ENCODE measurements at places on chromosomes 5 and 9.
A peak's percentile ranks its signal among the peaks of the same experiment; 100 is the strongest.

GRCh38 chr5:33445798-33446197 lies 5.0 kb downstream of the TARS1 start:
- DNase-seq, result no peak

DNA sequence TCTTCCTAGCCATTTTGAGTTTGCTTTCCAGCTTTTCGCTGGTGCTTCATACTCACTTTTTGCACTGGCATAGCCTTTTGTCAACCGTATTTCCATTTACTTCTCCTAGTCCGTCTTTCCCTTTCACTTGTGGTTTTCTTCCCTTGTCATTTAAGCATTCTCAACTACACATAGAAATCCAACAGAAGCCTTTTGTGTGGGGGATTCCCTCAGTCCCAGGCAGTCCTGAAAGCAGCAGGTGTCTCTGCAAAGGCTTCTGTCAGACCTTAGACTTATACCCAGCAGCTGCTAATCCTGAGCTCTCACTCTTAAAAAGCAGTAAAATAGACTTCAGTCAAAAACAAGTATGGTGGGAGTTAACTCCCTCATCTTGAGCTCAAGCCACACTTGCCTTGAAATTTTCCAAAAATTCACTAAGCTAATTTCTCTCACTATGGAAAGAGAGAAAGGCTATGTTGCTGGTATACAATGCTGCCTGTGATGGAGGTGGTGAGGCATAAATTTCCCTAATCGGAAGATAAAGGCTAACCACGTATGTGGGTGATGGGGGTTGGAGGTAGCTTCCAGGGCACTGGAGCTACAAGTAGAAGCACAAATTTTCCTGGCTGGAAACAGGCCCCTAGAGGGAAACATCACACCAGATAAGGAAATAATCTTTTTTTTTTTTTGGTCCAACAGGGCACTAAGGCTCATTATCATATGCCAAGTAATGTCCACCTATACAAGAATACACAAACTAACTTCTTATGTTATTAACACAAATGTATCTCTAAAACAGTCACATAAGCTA lies 34.8 kb upstream of the IFNK start:
- DNase-seq, result no peak

DNA sequence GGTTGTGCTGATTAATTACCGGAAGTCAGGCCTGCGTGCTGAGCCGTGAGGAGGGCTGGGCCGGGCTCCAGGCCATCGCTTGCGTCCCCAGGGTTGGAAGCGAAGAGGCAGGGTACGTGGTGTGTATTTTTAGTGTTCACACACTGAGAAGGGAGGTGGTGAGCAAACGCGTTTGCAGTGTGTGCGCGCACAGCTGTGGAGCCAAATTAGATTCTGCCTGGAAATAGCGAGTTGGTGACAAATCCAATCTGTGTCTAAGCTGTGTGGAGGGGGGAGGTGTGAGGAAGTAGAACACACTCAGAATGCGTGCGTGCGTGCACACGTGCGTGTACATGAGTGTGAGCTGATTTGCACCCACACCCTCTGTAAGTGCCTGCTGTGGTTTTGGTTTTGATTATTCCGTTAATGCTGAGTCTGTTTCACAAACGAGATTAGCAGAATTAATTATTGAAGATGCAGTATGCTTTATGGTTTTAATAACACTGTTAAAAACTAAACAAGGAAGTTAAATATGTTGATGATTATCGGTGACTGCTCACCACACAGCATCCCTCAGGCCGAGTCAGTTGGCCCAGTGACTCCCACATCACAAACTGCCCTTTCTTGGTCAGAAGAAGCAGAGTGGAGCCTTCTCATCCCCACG lies 111.8 kb upstream of the FCN2 start:
- DNase-seq, result no peak

DNA sequence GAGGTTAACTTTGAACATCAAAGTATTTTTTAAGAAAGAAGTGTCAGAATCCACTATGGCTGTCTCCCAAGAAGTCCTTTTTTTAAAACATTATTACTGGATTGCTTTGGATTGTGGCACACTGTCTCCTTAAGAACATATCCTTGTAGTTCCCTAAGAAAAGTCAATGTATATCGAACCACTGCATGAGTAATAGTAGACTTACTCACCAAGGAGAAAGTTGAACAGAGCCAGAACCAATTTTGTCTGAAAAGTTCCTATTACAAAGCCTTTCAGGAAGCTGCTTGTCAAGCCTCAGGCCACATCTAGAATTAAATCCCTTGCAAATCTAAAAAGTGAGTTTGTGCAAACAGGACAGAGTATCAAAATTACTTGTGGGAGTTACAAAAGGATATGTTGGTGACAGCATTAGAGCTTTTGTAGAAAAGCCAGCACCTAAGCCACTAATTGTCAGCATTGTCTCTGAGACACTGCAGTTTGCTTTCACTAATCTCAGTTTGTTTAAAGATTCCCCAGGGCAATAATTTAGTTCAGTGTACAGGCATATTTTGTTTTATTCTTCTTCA lies 195.4 kb downstream of the MPDZ start:
- no peak for DNase-seq

DNA sequence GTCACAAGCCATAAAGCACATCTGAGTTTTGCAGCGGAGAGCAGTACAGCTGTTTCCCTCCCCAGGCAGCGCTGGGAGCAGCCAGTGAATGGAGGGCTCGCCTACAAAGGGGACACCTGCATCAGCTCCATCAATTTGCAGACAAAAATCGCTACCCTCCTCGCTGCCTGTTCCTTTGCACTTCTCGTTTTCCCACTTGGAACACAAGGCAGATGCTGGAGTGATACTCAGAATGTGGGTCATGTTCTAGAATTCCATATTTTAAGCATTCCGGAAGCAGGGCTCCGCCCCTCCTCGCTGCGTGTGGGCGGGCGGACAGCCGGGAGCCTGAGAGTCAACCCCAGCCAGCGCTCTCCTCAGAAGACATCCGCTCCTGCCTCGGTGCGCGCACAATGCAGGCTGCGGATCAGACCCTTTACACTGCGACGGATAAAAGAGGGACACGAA lies 92.1 kb downstream of the LMNB1 start:
- no peak for DNase-seq

DNA sequence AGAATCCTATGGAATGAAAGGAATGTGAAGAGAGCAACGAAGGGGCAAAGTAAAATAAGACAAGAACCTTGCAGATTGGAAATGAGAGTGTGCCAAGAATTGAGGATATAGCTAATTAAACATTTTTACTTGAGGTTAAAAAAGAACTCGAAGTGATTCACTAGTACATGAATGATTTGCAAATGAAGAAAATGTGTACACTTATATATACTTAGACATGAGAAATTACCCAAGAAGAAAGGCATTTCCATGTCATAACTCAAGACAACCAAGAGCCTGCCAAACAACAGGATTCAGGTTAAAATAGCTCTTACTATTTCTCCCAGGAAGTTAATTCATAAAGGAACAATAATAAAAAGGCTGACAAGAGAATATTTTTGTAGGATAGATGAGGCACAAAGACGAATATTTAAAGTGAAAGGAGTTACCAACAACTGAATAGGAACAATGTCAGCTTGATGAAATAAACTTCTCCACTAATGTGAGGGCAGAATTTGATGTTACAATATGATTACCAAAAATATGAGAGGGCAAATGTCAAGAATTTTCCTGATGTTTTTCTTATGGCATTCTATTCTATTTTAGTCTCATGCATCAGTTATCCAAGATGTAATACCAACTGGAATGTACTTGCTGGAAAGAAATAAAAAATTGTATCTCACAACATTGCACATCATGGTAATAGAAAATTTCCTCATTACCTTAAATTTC lies 18.9 kb upstream of the NPR3 start:
- DNase-seq, result no peak

GRCh38 chr9:86821006-86821845 lies 126.1 kb downstream of the GAS1 start:
- DNase-seq, result no peak

GRCh38 chr5:134504629-134505300 lies 20.7 kb upstream of the JADE2 start:
- DNase-seq, result no peak

DNA sequence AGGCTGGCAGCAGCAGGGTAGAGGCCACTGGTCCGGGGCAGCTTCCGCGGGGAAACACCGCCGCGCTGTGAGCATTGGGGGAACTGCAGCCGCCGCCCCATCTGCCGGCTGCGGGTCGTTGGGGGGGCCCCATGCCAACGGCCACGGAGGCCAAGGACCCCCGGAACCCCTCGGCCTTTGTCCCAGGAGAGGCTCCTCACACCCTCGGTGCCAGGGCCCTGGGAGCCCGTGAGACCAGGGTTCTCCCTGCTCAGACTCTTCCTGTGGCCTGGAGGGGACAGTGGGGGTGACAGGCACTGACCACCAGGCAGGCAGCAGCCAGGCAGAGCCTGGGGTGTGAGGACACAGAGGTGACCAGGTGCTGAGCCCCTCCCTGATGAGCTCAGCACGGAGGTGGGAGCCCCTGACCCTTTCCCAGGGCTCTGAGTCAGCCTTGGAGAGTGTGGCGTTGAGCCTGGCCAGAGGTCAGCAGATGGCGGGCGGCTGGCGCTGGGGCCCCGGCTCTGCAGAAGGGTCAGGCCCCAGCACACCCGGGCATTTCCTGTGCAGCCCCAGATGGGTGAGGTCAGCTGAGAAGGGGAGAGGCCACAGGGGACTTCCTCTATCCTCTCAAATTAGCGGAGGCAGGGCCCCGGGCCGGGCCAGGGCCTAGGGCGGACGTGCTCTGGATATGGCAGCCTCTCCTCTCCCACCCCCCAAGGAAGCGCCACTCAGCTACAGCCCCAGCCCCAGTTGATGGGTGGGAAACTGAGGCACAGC lies 17.9 kb upstream of the EGFL7 start:
- DNase-seq, result no peak

- no peak for DNase-seq
These were observed 11.1 kb upstream of the AQP3 start for GRCh38 chr9:33458444-33458843.

- no peak for DNase-seq
These were observed 29.9 kb upstream of the MYOT start for GRCh38 chr5:137837491-137838394.

DNA sequence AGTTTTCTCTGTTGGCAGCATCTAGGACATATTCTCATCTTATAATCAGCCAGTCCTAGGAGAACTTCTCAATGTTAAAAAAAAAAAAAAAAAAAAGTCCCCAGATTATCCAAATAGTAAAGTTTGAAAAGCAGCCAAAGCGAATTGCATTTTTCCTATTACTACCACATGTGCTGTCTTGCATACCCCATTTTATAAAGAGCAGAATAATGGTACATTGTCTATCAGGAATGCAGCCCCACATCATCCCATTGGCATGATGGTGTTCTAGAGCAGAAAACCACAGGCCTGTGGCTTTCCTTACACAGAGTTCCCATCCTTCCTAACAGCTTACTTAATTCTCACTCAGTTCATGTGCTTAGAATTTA lies 381.6 kb downstream of the TMEM38B start:
- no peak for DNase-seq

DNA sequence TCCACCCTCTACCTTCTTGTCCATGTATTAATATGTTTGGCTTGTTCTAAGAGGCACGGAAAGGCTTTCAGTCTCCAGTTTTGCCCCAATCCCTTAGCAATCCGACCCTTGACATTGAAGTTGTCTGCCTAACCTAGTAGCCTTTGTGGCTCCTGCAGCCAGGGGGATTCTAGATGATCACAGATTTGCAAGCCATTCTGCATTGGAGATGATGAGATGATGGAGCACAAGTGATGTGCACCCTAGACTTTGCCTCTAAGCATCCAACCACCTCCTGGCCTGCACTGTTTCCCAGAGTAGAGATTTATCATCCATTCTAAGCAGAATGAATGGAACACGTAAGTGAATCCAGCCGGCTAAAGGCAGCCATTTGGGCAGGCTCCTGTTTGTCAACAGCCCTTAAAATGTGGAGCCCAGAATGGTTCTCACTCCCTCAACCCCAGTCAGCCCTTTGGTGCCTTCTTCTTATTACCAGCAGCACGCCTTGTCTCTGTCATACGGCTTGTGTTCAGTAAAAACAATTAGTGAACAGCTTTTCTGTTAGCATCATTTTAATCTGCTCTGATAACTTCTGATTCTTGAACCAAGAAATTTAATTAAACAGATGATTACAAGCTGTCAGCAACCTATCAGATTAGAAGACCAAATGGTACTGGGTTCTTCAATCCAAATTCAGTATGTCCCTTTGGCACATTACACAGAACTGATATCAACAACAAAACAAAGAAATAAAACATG lies 5.7 kb upstream of the TRAF1 start:
- no peak for DNase-seq

DNA sequence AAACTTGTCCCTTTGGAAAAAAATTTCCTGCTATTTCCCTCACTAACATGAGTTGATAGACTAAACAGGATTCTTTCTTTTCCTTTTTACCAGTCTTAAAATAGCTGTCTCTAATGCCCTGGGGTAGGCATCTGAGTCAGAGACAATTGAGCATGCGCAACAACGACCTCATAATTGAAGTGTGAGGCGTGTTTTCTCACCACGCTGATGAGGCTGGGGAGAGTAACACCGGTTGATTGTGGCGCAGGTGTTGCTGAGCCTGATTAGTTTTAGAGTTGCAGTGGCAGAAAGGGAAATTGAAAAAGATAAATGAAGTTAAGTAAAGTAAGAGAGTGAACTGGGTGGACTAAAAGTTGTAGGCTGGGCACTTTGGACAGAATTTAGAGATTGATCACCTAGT lies 213.7 kb downstream of the TLR4 start:
- DNase-seq, result no peak

- DNase-seq, result no peak
These were observed 1.9 kb downstream of the HDAC3 start for GRCh38 chr5:141634720-141635119.

GRCh38 chr5:38660194-38660668 lies 103.8 kb upstream of the LIFR start:
- DNase-seq, result peak; percentile 99

GRCh38 chr9:7284117-7284516 lies 515.5 kb downstream of the DMAC1 start:
- DNase-seq, result no peak

DNA sequence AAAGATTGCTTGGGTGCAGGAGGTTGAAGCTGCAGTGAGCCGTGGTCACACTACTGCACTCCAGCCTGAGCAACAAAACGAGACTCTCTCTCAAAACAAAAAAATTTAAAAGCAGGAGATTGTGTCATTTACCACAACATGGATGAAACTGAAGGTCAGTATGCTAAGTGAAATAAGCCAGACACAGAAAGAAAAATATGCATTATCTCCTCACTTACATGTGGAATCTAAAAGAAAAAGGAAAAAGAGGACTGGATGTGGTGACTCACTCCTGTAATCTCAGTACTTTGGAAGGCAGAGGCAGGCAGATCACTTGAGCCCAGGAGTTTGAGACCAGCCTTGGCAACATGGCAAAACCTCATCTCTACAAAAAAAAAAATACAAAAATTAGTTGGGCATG lies 146.8 kb upstream of the DAPK1 start:
- no peak for DNase-seq

GRCh38 chr9:92177591-92177990 lies 62.4 kb upstream of the SPTLC1 start:
- no peak for DNase-seq

DNA sequence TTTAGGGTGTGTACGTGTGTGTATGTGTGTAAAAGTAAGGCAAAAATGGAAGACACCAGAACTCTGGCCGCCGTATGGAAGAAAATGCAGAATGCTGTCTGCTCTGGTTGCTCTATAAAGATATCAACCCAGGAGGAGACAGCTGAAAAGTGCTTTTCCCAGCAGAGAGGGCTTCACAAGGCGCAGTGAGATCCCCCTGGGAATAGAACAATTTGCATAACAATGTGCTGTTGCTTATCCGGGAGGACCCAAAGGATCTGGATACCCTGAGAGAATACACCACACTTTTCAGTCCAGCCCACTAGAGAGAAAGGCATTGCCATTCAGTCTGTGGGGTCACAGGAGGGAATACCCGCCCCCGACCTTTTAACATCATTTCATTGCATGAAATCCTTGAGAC lies 230.6 kb downstream of the EBF1 start:
- DNase-seq, result no peak

All from NCI-H510A treated with DMSO at 0.1 percent for 48 hours (cell line).